Right renal pelvis (tissue), 4 donors: ENCODE measurements at places on chromosomes 13 and 19. TPM values are rescaled to one million over a fixed set of nuclear protein-coding genes. Genes with fewer than 3 reads are reported as not detected.

The FAM216B gene
- polyA plus RNA-seq = not detected

- no peak for DNase-seq
These were observed 22.9 kb downstream of the LRCH1 start for GRCh38 chr13:46575818-46576221.

- DNase-seq = no peak
These were observed 17.7 kb upstream of the FBXO17 start for GRCh38 chr19:38993271-38993670.

GRCh38 chr13:36685927-36686326, 12.1 kb downstream of the SERTM1 start:
- DNase-seq = no peak

The CRLF1 gene
- polyA plus RNA-seq = 3.5 TPM

GRCh38 chr13:43786766-43787517, at the start of gene ENOX1:
Gene ENOX1, minus strand, starts transcription at chr13:43786972.
- peak; percentile 67 for DNase-seq

The ZNF134 gene
- polyA plus RNA-seq = 27.2 TPM

DNA sequence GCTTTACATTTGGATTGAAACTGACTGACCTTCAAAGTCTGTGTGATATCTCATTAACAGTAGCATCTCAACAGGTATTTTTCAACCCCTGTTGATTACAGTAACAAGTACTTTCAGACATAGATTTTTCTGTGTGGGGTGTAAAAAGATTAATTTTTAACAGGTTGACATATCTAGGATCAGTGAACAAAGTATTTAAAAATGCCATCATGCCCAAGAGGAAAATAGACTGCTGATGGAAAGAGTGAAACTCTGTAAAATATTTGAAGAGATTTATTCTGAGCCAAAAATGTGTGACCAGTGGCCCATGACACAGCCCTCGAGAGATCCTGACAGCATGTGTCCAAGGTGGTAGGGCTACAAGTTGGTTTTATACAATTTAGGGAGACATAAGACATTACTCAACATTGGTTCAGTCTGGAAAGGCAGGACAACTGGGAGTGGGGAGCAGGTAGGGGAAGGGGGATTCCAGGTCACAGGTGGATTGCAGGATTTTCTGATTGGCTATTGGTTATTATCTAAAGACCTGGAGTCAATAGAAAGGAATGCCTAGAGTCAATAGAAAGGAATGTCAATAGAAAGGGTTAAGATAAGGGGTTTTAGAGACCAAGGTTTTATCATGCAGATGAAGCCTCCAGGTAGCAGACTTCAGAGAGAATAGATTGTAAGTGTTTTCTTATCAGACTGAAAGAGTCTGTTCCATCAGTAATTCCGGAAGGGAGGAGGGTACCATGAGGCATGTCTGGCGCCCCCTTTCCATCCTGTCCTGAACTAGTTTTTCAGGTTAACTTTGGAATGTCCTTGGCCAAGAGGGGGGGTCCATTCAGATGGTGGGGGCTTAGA, 29.1 kb downstream of the TNFRSF19 start:
- no peak for DNase-seq

- no peak for DNase-seq
These were observed 2.0 kb downstream of the NPAS1 start for GRCh38 chr19:47021536-47022139.

GRCh38 chr13:100733261-100733660, 58.7 kb upstream of the TMTC4 start:
- DNase-seq = no peak

The FAM83E gene
- polyA plus RNA-seq = 0.62 TPM

The TMEM221 gene
- 2.8 TPM for polyA plus RNA-seq

GRCh38 chr19:10018786-10019185, 5.5 kb downstream of the RDH8 start:
- DNase-seq = no peak

DNA sequence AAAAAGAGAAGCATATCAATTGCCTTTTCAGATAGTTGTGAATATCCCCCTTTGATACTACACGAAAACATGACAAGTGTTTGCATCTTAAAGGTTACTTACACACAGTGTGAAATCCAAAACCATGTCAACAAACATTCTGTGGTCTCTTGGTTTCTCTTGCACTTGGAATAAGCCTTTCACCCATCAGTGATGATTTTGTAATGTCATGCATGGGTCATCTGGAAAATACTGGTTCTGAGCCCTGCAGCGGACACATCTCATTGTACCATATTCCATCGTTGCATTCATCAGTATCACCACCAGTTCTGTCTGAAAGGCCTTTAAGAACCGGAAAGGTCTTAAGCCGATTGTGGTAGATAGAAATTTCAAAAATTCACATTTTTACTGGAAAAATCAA, 65.4 kb upstream of the SOX1 start:
- DNase-seq = no peak

The ARRDC5 gene
- 0.04 TPM for polyA plus RNA-seq

- peak; percentile 81 for DNase-seq
These were observed at the start of gene ZNF135 for GRCh38 chr19:58059003-58059670. Gene ZNF135, plus strand, starts transcription at chr19:58059282. Its CDS starts 721 bp downstream, at chr19:58060003.

The FCHO1 gene
- polyA plus RNA-seq = 1.6 TPM

The ZSCAN4 gene
- not detected for polyA plus RNA-seq

DNA sequence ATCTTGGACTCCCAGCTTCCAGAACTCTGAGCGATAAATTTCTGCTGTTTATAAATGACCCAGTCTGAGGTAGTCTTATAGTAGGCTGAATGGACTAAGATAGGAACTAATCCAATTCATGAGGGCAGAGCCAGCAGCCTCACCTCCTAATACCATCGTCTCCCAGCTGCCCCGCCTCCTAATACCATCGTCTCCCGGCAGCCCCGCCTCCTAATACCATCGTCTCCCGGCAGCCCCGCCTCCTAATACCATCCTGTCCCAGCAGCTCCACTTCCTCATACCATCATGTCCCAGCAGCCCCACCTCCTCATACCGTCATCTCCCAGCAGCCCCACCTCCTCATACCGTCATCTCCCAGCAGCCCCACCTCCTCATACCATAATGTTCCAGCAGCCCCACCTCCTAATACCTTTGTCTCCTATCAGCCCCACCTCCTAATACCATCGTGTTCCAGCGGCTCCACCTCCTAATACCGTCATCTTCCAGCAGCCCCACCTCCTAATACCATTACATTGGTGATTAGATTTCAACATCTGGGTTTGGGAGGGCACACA, 2.4 kb upstream of the ARGLU1 start:
- DNase-seq = no peak

DNA sequence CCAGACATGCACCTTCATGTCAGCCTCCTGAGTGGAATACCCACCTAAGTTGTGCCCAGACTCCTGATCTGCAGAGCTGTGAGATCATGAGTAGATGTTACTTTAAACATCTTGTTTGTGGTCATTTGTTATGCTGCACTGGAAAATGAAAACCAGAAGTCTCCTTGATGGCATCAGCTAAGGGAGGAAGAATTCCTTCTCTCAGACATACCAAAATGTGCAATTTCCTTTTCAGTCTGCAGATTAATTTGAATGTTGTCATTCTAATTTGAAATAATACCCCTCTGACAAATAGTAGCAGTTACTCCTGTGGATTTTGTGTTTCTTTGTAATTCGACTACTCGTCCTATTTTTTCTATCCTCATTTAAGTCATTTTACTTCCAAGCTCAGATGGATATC, 59.3 kb downstream of the ITGBL1 start:
- no peak for DNase-seq

DNA sequence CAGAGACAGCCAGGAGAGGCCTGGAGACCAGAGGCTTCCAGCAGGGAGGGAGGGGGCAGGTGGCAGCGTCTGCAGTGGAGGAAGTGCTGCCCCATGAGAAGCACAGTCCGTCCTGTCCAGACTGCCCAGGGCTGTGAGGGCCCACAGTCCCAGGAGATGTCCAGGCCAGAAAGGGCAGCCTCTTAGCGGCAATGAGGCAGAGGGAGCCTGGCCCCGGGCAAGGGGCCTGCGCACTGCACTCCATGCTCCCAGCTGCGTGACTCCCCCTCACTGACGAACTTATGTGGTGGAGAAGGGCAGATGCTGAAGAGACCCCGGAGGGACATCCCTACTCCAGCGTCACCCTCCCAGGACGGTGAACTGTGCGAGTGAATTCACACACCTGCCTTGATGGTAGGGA, 115.3 kb downstream of the SOX1 start:
- no peak for DNase-seq

The GRK1 gene
- not detected for polyA plus RNA-seq

DNA sequence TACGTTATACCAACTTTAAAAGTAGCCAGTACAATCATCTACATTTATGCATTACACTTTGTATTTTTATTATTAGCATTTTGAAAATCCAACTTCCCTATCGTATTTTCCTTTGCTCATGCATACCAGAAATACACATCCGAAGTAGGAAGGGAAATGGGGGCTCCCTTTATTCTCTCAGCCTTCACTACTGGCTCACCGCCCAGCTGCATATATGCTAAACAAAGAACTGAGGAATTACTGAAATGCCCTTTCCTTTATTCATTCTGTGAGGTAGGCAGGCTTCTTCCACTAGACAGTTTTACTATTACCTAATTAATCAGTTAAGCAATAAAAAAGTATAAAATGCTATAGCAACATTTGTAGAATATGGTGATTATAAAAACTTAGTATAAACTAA, 291.6 kb downstream of the KLF12 start:
- DNase-seq = no peak

DNA sequence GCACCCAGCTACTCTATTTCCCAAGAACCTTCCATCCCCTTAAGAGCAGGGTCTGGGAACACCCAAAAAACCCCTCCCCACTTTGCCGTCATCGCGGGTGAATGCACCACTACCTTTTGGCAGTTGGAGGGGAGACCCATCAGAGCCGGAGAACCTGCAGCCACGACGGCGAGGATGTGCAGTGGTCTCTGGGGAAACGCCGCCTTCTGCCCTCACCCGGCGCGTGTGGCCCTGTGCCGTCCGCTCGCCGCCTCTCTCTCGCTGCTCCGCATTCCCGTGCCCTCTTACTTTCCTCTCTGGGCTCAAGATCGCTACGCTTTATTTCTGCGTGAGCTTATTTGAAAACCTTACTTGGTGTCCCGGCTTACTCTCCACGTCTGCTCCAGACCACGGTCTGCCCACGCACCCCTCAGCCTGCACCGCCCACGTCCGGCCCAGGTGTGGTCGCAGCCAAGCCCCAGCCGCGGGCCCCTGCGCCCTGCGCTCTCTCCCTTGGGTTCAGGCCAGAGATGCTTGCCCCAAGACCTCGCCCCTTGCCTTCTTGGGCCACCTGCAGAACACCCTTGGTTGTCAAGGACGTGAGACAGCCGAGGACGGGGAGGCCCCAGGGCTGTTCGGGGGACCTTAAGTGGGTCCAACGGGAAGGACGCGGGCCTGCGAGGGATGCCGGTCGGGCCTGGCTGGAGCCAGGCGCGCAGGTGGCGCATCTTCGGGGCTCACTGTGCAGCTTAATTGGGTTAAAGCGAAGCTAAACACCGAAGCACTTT, 2.0 kb upstream of the MAB21L1 start:
- no peak for DNase-seq

GRCh38 chr19:35094656-35095055, 21.0 kb upstream of the FXYD3 start:
- DNase-seq = no peak

GRCh38 chr13:71967990-71968389, 101.0 kb upstream of the DACH1 start:
- no peak for DNase-seq

The ZNF20 gene
- polyA plus RNA-seq = 7.3 TPM

DNA sequence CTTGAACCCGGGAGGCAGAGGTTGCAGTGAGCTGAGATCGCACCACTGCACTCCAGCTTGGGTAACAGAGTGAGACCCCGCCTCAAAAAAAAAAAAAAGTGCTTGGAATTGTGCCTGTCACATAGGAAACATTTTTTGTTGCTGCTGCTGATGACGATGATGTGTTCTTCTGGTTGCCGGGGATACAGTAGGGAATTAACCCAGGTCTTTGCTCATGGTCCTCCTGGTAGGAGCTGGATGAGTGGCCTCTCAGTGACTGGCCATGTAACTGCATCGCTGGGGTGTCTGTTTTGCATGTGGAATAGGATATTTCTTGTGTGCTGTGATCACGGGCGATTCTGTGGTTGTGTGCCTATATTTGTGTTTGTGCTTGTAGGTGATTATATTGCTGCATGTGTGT, 4.7 kb upstream of the CNFN start:
- DNase-seq = no peak

DNA sequence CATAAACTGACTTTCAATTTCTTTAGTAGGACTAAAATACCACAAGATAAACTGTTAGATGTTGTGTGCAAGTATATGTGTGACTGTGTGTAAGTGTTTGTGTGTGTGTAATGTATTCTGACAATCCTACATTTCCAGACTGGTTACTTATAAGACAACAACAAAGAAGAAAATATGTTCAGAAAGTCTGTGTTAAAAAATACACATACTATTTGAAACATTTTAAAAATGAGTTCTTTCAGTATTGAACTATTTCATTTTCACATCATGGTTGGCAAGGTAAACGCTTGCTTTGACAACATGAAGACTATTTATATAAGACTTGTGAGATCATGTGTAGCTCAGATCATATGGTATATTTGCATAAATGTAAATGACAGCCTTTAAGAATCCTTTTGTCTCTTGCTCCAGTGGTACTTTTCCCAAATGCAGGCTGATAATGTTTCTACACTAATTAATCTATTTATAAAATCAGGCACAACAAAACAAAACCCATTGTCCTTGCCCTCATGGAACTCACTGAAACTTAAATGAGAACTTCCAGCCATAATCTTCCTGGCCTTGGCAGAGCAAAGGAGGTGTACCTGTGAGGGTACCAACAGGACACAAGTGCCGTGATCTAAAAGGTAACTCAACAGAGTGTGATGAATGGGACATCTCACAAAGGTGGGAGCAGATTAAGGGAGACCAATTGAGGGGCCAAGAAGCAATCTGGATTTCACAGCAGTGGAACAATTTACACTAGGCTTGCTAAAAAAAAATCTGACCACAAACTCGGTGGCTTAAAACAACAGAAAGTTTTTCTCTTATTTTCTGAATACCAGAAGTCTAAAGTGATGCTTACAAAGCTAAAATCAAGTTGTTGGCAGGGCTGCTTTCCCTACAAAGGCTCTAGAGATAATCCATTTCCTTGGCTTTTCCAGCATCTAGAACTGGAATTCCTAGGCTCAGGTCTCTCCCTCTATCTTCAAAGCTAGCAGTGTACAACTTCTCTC, 349.0 kb downstream of the TBC1D4 start:
- no peak for DNase-seq

- DNase-seq = no peak
These were observed 75.2 kb downstream of the WDFY2 start for GRCh38 chr13:51659276-51660127.

GRCh38 chr13:47332149-47332548, 435.3 kb upstream of the HTR2A start:
- no peak for DNase-seq

DNA sequence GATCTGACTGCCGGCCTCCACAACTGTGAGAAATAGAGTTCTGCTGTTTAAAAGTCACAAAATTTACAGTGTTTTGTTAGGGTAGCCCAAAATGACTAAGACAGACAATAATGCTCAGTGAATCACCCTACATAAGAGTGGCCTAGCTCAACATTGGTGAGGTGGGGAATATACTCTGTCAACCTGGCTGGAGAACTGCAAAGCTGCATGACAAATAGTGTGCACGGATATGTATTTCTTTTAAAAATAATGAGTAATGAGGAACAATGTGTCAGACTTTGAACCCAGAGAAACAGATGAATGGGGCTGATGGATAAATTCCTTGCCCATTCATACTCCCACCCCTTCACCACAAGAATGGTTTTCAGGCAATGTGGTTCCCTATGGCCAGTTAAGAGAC, 372.4 kb downstream of the SUCLA2 start:
- DNase-seq = no peak

GRCh38 chr13:84917252-84917878, 881.9 kb downstream of the SLITRK6 start:
- no peak for DNase-seq

GRCh38 chr19:49497047-49497788, 984 bp downstream of the RPS11 start:
- DNase-seq = no peak

The PCDH20 gene
- polyA plus RNA-seq = 9.2 TPM
